ENCODE measurements at places on chromosomes 2 and 18.

DNA sequence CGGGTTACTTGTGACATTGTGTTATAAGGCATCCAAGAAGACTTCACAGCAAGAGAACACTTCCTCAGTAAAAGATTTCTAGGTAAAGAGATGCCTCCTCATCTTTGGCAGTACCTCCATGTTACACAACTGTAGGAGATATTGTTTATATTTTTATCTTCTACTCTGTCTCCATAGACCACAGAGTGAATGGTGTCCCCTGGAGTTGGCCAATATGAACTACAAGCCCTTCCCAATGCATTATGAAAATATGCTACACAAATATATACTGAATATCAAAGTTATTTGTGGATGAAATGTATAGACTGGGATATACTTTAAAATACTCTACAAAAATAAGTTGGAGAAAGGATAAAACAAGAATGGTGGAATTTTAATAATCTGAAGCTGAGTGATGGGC lies 46.7 kb downstream of the MBOAT2 start:
- no peak for DNase-seq

DNA sequence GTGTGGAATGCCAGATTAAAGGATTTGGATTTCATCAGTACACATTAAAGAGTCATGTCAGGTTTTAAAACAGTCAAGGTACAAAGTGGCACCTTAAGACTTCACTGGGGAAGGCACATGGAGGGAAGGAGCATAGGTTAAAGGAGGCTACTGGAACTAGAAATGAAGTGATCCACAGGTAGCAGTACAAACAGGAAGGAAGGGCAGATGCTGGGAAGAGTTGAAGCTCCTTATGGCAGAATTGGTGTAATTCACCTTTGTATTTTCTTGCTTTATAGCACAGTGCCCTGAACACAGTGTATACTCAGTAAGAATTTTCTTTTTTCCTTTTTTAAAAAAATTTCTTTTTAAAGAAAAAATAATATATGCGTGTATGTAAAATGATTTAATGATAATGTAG lies 177.1 kb downstream of the BABAM2 start:
- DNase-seq = no peak

DNA sequence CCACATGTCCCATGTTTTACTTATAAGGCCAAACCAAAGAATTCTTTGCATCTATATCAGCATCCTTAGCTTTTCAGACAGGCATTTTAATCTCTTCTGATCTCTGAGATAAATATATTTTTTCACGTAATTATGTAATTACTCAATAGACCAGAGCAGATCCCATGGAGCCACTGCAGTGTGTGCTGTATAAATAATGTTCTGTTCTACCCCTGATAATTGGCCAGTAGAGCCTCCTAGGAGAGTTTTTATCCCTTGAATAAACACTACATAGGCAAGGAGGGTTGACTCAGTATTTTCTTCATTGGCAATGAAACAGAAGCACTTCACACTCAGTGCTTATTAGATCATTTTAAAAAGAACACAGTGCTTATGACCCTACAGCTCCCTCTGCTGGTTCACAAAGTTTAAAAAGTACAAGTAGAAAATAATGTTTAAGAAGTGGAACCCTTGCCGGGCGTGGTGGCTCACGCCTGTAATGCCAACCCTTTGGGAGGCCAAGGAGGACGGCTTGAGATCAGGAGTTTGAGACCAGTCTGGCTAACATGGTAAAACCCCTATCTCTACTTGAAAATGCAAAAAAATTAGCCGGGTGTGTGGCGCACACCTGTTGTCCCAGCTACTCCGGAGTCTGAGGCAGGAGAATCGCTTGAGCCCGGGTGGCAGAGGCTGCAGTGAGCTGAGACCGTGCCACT lies 91.9 kb downstream of the PPP1R1C start:
- DNase-seq = peak; percentile 67

DNA sequence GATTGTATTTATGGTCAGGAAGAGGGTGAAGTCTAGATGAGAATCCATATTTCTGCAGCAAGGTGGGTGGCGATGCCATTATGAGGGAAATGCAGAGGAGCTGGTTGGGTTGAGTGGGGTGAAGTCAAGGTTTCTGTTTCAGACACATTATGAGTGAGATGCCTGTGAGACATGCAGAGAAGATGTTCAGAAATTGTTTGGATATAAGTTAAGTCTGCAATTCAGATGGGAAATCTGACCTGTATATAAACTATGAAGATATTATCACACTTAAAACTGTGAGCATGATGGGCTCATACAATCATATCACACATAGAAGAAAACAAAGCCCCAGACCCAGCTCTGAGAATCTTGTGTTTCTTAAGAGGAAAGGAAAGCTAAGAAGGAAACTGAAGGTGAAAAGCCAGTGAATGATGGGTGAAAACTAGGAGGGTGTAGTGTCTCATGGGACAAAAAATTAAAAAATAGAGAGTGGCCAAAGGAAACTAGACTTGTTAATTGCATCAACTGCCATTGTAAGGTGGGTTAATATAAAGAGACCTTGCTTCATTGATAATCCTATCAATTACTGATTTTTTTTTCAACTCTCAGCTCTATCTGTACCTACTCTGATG lies 14.2 kb downstream of the GALNT5 start:
- no peak for DNase-seq

- no peak for DNase-seq
Observed at GRCh38 chr2:53438100-53438499, 329.5 kb upstream of the CHAC2 start.

- DNase-seq = no peak
Observed at GRCh38 chr2:235709124-235709813, 215.4 kb downstream of the AGAP1 start.

- DNase-seq = no peak
Observed at GRCh38 chr2:101817481-101817880, 120.0 kb downstream of the MAP4K4 start.

Data from endodermal cell (in vitro differentiated cells).